ENCODE measurements at places on chromosomes 5 and 9.

DNA sequence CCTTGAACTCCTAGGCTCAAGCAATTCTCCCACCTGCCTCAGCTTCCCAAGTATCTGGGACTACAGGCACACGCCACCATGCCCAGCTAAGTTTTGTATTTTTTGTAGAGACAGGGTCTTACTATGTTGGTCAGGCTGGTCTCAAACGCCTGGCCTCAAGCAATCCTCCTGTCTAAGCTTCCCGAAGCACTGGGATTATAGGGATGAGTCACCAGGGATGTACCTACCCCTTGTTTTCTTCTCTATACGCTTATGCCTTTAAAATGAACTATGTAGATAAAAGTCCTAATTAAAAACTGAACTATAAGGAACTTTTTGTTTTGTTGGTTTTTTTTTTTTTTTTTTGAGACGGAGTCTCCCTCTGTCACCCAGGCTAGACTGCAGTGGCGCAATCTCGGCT lies 25.8 kb downstream of the UIMC1 start:
- DNase-seq: no peak

DNA sequence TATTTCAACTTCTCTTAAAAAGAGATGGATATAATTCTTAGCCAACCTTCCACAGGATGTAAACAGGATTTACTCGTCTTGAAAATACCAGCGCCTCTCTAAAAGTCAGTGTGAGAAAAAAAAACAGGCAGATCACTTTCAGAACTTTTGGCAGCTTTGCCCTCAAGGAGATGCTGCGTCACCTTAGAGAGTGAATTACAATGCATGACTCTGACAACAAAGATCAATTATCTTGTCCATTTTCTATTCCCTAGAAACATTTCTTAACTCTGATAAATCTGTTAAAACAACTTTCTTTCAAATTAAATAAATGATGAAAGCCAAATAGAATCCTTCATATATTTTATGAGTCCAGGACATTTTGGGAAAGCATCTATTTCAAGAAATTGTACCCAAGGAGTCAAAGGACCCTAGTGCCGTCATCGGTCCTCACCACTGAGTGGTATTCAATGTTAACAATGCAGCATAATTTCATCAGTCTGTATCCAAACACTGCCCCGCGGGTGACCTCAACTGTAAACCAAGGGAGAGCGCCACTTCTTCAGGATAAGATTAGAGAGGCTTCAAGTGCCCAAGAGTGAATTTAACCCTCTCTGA lies 536.0 kb downstream of the PDE4D start:
- DNase-seq: no peak

DNA sequence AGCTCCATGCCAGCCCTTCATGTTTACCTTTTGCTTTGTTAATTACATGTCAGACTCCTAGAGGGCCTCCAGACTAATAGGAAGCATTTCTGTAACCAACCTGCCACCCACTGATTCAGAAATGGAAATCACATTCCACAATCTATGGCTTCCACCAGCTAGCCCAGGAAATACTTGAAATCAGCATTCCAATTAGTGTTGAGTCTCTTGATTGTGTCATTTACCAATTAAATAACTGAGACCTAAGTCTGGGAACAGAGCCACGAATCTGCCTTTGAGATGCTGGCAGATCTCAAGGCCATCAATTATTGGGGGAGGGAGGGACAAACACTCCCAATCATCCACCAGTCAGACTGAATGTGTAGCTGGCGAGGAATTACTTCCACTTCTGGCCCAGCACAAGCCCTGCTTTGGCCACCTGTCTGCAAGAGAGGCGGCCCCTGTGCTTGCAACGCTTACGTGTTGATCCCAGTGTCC lies 27.4 kb upstream of the SAP30L start:
- no peak for DNase-seq

DNA sequence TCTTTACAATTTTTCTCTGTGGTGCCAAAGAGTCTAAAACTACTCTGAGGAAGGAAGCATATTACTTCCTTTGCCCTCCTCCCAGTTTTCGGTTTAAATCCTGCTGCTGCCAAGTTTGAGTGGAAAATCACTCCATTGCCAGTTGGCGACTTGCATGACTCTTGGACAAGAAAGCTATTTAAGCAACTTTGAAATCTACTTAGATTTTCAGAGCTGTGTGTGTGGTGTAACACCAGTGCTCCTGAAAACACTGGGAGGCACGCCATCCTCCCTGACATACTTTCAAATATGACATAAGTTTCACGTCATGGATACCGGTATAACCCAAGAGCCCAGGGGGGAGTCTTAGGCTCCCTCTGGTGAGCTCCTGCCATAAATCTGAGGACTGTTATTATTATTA lies 83.5 kb upstream of the RIOK2 start:
- DNase-seq: peak; percentile 2

GRCh38 chr9:77534376-77535057 lies 113.6 kb downstream of the GNA14 start:
- peak; percentile 83 for DNase-seq

- DNase-seq: peak; percentile 22
Measured at GRCh38 chr9:297104-297972, 82.7 kb downstream of the DOCK8 start.

- no peak for DNase-seq
Measured at GRCh38 chr5:29642601-29643000, 1550.9 kb upstream of the CDH6 start.

DNA sequence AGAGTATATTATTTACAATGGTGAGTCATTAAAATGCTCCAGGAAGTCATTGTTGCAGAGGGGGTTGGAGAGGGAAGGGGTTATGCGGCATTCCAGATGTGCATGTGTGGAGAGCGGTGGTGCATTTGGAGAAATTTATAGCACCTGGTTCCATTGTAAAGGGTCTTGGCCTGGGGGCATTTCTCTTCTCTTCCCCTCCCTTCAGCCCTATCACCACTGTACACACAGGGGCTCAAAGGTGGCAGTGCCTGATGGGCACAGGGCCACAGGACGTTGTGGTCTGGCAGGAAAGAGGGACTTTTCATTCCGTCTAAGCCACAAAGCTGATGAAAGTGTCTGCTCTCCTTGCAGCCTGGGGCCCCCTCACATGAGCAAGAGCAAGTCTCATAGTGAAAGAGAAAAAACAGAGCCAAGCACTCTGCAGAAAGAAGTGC lies 442.4 kb upstream of the ZNF462 start:
- no peak for DNase-seq

GRCh38 chr9:86903734-86904085 lies 43.6 kb downstream of the GAS1 start:
- DNase-seq: no peak

GRCh38 chr9:660227-660626 lies 181.3 kb upstream of the DMRT1 start:
- DNase-seq: no peak

- no peak for DNase-seq
Measured at GRCh38 chr9:137748311-137748710, 129.3 kb upstream of the CACNA1B start.

DNA sequence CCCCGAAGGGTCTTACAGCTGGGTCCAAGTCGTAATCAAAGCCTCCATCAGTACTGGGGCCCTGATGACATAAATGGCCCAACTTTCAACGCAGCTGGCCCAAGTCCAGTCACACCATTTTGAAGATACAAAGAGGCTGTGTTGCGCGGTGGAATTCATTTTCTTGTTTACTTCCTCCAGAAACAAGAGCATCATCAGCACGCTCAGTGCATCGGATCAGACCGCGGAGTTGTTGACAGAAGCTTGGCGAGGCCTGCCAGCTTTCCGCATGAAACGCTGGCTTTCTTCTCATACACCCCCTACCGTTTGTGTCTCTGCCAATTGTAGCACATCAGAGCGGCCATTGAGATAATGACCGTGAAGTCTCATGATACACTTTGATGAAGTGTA lies 101.7 kb upstream of the SPATA31D4 start:
- no peak for DNase-seq

DNA sequence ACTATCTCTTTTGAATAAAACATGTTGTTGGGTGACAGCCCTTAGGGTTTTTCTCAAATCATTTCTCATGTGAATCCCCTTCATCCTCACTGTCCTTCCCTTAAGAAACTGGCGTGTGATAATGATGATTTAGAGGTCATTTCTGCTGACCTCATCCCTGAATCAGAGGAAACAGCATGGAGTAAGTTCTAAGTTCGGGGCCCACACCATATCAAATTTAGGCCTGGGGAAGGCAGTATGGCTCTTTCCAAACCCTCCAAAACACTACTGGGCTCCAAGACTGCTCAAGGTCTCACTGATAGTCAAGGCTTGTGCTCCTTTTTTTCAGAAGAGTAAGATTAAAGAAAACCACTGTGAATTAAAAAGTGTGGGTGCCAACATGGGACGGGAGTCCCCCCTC lies 872 bp upstream of the SMIM3 start:
- DNase-seq: peak; percentile 19

GRCh38 chr5:919356-920000 lies 26.8 kb downstream of the TRIP13 start:
- no peak for DNase-seq

DNA sequence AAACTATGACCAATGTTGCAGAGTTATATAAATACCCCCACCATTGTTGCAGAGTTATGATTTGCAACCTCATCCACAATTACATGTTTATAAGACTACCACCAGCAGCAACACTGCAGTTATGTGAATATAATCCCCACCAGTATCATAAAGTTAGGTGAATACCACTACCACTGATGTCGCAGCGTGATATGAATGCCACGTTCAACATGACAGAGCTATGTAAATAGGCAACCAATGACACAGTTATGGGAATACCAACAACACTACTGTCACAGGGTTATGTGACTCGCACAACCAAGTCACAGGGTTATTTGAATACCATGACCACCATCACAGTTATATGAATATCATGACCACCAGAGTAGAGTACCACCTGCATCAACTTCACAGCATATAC lies 63.9 kb downstream of the SHC3 start:
- DNase-seq: no peak

DNA sequence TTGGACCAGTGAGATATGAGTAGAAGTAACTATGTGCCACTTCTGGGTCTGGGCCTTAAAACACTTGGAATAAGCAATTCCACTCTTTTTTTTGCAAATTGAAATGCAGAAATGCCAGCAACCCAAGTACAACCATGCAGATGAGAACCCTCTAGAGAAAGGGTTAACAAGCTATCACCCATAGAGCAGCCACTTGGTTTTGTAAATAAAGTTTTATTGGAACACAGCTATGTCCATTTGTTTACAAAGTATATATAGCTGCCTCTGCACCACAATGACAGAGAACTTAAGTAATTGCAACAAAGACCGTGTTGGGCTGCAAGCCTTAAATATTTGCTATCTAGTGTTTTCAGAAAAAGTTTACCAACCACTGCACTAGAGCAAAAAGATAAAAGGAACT lies 9.8 kb upstream of the TARS1 start:
- no peak for DNase-seq

DNA sequence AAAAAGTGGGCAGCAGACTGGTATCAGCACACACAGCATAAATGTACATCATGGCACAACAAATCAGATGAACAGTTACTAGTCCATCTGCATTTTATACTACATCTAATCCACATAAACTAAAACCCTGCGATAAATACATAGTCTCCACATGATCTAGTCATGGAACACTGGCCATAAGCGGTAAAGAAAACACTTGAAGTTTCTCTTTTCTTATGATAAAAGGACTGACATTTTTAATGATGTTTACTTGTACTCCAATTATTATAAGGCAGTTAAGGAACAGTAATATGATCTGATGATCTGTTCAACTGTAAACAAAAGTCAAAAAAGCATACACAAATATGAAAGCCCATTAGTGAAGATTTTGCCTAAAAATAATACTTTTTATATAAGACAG lies 112.5 kb downstream of the MPDZ start:
- no peak for DNase-seq

DNA sequence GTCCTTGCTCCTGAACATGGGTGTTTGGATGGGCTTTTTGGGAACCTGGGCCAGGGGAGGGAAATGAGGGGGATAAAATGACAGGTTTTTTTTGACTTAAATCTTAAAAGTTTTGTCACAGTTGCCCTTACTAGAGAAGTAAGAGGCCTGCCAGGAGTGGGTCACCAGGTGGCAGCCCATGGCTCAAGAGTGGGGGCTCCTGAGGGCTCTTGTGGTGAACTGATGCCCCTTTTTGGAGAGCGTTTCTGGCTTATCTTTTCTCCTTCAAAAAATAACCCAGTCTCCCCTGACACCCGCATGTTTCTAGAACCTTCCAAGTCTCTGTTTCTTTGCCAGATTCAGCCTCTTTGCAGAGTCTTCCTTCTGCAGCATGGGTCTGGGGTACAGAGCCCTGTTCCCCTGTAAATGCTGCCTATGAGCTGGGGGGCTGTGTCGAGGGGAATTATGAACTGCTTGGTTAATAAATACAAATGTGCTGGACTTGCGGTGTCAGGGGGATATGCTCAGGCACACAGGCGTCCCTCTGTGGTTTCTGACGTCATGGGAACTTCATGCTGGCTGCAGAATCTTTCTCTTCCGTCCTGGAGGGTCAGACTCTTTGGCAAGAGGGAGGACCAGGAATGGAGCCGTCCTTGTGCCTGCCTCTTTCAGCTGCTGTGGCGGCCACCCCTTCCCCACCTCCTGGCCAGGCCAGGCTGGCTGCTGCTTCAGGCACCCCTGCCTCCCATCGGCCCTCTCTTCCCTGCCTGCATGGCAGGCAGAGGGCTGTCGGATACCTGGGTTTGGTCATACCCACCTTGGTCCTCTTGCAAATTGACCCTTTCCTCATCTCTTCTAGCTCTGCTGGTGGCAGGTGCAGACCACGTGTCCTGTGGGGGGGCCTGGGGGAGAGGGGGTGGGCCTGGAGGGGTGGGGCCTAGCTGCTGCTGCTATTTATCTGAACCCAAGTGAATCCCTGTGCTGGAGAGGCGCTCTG lies 30.1 kb downstream of the PTPA start:
- peak; percentile 93 for DNase-seq

DNA sequence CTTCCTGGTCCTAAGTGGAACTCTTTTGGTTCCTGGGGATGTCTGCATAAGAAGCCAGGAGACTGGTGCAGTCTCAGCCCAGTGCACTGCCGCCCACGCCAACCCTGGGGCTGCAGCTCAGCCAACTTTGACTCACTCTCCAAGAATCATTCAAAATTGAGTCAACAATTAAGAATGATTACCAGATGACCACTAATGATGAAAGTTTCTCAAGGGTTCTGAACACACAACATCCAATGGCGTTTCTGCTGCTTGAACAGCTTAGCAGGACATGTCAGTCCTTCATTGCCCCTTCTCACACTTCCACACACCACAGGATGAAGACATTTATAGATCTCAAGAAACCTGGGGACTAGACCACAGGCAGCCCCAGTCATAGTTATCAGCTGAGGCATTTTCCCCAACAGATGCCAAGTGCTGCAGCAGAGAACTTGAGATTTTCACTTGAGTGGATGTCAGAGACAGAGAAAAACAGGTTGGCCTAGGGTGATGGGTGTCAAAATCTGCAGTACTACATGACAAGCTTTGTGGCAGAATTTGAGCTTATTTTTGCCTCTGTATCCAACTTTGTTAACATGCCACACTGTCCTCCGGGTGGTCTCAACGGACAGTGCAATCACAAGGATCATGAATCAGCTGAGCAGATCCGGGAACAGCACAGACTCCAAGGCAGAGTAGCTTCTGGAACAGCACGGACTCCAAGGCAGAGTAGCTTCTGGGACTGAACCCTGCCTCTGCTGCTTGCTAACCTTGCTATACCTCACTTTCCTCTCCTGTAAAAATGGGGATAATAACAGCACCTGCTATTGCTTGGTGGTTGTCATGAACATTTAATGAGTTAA lies 356.1 kb downstream of the SPOCK1 start:
- no peak for DNase-seq

GRCh38 chr9:21677834-21678233 lies 124.6 kb upstream of the MTAP start:
- peak; percentile 78 for DNase-seq

- DNase-seq: no peak
Measured at GRCh38 chr9:127567730-127568617, 44.1 kb upstream of the STXBP1 start.

- peak; percentile 77 for DNase-seq
Measured at GRCh38 chr5:139863855-139864558, 68.4 kb downstream of the PSD2 start.
